Choroid plexus epithelial cell (primary cell): ENCODE measurements at places on chromosomes 12 and 14.
A peak's percentile ranks its signal among the peaks of the same experiment; 100 is the strongest.

DNA sequence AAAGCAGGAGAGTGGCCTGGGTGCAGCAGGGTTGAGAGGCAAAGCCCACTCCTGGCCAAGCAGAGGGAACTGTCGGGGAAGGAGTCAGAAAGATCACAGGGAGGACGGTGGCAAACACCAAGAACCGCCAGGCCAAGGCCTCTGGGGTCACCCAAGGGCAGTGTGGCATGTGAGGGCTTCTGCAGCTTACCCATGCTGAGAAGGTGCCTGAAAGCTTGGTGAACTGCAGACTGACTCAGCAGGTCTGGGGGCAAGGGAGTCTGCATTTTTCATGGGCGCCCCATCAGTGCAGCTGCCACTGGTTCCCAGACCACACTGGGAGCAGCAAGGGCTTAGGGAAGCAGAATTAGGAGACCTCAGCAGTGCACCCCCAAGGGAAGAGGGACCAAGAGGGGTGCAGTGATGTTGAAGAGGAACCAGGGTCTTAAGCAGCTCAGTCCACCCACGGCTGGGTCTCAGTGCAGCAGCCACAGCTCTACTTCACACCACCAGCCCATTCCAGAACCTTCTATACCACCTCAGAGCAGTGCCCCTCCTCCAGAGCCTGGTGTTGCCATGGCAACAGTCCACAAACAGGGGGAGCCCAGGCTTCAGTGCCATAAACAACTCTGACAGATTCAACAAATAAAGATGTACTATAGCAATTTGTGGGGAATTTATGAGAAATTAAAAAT, 59.4 kb downstream of the ITPK1 start:
- peak; percentile 49 for DNase-seq

GRCh38 chr12:57086493-57087009, 2.4 kb upstream of the NAB2 start:
- peak; percentile 82 for DNase-seq

DNA sequence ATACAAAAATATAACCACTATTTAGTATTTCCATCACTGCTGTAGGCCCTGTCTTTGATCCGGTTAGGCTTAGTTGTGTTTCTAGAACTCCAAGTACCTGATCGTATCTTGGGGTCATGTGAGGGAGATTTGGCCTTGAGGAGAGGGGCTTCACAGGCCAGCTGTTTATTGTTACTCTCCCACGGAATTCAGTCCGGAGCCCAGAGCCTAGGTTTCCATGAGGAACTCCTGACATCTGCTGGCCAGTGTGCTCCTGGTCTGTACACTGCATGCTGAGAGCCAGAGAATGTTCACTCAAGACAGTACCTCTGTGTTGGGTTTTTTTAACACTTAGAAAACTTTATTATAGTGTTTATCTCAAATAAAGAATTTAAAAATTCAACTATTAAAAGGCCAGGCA, 341.0 kb upstream of the TMEM132C start:
- DNase-seq = peak; percentile 41

DNA sequence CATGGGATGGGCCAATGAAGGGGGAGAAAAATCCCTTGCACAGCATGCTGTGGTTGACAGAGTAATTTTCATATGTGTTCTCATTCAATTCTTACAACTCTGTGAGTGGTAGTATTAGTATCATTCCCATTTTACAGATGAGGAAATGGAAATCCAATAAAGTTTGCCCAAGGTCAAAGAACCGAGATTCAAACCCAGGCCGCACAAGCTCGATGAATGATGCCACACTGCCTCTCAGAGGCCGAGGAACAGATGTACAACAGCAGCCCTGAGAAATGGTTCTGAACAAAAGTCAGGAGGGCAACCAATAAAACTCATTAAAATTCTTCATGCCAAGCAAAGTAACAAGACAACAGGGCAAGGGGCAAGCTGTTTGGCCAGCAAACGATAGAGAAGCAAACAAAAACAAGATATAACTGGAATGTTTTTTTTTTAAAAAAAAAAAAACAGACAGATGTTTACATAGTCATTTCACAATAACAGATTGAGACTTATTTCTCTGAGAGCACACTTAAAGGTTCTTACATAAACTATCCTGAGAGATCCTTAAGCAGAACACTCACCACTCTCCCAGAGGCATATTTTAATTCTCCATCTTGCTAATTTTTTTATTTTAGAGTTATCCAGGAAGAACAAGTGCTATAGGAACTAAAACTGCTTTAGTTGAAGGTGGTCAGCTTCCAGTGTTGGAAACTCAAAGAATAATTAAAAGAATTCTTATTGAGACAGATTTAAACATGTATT, 85.8 kb downstream of the EXOC5 start:
- peak; percentile 39 for DNase-seq

- DNase-seq = no peak
Measured at GRCh38 chr12:70399311-70399710, 33.2 kb downstream of the KCNMB4 start.

- no peak for DNase-seq
Measured at GRCh38 chr12:57157588-57158173, 10.3 kb upstream of the LRP1-AS start.

DNA sequence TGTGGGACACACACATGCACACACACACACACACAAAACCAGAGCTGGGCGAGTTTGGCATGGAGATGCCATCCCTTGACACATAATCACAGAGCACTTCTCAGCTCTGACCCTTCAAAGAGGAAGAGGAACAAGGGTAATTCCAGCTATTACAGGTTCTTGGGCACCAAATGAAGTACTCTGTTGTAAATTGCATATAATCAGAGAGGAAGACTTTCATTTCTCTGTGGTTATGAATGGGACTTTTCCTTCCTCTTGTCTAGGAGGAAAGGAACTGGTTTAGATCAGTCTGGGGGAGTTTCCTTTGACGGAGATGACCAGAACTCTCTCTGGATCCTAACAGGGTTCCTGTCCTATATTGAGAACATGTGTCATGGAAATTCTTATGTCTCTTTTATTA, 26.4 kb upstream of the FGF6 start:
- no peak for DNase-seq
